ENCODE measurements at places on chromosomes 3 and 15.

DNA sequence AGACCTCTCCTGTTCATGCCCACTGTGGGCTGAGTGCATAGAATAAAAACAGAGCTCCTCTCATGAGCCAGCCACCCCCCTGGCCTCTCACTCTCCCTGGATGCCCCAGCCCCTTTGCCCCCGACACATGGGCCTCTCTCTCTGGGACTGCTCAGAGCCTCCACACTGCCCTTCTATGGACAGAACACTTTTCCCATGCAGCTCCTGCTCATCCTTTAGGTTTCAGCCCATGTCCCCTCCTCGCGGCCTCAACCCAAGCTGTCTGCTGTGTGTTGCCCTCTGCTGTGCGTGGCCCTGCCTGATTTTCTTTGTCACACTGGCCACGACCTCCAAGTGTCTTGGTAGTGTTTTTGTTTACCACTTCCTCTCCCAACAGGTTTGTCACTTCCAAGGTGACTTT is 20.7 kb upstream of the PRR23E start:
- DNase-seq = no peak

DNA sequence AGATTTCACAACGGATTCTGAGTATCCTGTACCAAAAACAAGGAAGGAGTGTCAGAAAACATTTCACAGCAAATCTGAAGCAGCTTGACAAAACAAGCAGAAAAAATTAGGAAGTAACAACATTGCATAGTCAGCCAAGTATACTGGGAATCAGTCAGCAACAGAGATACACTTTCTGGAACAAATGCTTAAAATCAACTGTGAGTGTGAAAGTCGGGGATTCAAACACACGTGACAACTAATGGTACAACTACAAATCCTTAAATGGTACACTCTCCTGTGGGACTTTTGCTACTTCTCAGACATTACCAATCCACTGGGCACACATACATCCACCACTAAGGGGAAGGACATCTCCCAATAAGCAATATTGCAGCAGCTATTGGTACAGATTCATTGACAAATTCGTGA is 296.6 kb upstream of the MME start:
- DNase-seq = no peak

GRCh38 chr3:106728315-106729098 is 648.7 kb upstream of the CCDC54 start:
- peak; percentile 100 for DNase-seq

- peak; percentile 30 for DNase-seq
Measured at GRCh38 chr3:140530603-140531002, 147.3 kb upstream of the TRIM42 start.

DNA sequence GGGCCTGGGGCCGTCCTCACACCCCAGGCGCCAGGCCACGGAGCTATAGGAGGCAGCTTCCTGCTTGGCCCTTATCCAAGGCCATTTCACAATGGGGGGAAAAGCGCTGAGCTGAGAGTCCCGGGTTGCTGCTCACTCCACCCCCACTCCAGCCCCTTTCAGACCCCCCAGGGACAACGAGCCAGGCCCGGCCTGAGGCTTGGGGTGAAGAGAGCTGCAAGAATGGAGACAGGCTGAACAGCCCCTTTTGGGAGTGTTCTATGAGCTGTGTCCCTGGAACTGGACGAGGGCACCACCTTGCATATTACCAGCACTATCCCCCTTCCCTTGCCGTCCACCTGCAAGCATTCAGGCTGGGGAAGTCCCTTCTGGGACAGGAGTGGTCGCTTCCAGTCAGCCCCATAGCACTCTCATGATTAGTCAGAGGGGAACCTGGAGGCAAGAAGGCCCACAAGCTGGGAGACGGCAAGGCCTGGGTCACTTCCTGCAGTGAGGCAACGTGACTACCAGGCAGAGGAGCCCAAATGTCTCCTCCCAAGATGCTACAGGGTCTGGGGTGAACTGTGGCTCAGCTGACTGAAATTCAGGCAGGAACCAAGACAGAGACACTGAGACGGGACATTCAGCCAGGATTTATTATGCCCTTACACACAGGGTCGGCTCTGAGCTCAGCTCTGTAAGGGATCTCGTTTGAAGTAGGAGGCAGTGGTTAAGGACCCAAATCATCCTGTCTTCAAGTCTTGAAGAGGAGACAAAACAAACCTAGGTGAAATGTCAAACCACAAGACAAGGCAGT is 8.6 kb upstream of the SRP14 start:
- DNase-seq = peak; percentile 80

GRCh38 chr3:31178467-31178866 is 284.0 kb upstream of the GADL1 start:
- DNase-seq = no peak

DNA sequence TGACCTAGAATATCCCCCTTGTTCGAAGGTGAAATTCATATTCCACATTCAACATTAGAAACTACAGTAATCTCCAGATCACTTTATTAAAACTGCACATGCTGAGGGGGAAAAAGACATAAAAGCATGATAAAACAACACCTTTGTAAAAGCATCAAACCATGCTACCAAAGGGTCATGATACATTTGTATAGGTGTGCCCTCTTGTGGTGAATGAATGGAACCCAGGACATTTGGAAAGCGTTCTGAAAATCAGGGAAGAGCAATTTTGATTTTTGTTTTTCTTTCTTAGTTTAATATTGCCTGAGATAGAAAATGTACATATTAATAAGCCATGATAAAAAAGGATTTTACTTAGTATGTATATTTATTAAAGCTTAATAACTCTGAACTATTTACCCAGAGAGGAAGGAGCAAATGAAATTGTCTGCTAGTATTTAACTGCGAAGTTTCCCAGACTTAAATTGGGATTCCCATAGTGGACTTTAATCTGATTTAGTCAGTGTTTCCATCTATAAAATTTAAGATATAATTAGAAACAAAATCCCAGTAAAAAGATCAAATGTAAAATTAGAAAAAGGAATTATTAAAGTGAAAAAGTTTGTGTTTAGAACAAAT is 105.8 kb upstream of the ARL6 start:
- peak; percentile 13 for DNase-seq

DNA sequence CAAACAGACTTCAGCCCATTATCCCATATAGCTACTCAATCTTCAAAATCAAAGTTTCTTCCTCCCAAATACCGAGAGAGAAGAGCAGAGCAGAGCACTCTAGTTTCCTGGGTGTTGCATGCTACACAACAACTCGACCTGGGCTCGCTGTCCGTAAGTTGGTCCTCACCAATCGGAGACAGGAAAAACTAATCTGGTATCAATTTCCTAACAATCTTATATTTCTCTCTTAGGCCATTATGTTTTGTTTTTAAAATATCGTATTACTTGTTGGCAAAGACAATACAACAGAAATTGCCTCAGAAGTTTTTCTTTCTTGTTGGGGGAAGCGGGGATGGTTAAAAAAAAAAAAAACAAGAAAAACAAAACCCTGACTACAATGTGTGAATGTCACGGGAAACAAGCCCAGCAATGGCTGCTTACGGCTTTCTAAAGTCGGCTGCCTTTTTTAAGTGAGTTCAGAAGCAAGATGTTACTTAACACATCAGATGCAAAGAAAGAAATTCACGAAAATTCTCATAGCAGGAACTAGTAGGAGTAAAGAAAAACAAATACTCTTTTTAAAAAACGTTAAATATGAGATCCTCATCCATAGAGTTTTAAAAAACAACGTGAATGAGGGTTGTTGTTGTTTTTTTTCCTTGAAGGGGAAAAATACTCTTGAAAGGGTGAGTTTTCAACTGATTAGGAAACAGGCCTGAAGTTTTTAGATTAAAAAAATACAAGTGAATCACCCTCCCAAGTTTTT is 1.9 kb downstream of the VGLL4 start:
- peak; percentile 11 for DNase-seq

- DNase-seq = no peak
Measured at GRCh38 chr3:62833538-62833937, 41.7 kb downstream of the CADPS start.

GRCh38 chr3:44509393-44509921 is 32.0 kb upstream of the ZNF445 start:
- DNase-seq = no peak

GRCh38 chr3:140292170-140292569 is 357.2 kb downstream of the CLSTN2 start:
- DNase-seq = no peak

DNA sequence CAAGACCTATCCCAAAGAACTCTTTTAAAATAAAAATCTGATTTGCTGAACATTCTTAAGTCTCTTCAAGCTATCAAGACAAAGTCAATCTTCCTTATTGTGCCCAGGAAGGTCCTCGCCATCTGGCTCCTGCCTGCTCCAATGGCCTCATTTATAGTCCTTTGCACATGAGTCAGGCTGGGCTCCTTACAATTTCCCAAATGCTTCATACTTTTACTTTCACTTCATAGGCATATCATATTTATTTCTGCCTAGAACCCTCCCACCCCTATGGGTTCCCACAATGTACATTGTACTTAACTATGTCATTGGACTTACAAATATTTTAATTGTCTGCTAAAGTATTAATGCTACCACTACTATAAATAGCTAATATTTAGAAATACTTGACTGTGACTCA is 9.1 kb downstream of the THRB start:
- no peak for DNase-seq

DNA sequence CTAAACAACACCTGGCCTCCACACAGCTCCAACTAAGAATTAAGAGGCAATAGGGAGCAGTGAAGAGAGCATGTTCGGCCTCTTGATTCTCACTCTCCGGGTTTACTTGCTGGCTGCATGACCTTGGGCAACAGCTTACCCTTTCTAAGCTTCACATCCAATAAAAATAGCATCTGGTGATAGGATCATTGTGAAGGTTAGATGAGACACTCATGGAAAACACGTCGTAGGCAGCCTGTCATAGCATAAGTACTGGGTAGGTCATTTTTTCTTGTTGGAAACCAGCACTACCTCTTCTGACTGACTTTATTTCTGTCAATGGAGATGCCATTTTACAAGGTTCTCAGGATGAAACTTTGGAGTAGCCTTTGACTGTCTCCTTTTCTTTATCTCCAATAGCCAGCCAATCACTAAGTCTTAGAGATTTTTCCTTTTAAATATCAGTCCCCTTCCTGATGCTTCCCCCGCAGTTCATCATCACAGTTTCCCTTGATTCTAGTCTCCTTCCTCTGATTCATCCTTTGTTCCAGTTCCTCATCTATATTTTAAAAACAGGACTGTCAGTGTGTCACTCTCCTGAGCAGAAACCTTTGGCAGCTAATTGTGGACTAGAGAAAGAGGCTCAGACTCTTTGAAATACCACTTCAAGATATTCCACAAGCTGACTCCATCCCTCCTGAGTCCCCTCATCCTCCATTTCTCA is 271.5 kb downstream of the SLC9A9 start:
- no peak for DNase-seq

DNA sequence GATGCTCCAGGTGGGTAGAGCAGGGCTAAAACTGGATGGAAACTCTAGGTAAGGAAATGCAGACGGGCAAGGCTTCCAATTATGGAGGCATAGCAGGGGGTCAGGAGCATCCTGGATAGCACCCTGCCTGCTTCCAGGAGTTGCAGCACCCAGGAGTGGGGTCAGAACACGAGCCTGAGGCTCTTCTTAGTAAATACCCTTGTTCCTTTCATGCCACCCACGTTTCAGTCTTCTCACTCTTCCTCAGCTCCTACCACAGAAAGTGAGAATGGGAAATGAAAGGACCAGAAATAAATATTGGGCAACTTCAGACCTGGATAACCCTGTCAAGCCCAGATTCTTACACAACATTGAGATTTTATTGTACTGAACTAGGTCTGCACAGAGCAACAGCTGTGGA is 16.4 kb downstream of the CCR1 start:
- DNase-seq = no peak

GRCh38 chr15:41969851-41970431 is 2.4 kb downstream of the EHD4 start:
- peak; percentile 41 for DNase-seq

- peak; percentile 100 for DNase-seq
Measured at GRCh38 chr3:52670621-52671521, 14.8 kb downstream of the PBRM1 start.

DNA sequence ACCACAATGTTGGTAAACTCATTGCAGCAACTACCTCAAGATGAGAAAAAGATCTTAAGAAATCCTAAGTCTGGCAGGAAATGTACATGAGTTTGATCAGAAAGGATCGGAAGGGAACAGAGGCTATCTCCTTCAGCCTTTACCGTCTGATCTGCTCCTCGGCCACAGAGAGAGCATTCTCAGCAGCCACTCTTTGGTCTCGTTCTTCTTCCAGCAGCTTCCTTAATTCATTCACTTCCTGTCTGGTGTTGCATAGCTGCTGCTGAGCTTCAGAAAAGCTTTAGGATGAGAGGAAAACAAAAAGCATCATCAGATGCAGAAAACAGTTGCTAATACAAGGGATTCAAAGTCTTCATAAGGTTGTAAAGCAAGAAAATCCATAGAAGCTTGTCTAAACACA is 6.6 kb upstream of the HCLS1 start:
- DNase-seq = no peak

DNA sequence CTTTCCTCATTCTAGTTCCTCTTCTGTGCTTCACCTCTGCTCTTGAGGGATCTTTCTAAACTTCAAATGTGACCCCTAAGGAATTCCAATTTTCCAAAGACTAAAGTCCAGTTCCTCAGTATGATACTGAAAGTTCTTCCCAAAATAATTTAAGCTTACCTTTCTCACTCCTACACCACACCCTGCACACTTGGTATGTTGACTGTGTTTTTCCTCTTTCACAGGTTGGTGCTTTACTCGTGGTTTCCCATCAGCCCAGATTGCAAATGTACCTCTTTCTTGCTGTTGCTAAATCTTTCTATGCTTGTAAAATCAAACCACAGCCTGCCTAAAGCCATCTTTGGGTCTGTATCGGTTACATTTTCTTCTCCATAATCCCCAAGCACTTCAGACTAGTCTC is 30.5 kb upstream of the CLDN16 start:
- no peak for DNase-seq

DNA sequence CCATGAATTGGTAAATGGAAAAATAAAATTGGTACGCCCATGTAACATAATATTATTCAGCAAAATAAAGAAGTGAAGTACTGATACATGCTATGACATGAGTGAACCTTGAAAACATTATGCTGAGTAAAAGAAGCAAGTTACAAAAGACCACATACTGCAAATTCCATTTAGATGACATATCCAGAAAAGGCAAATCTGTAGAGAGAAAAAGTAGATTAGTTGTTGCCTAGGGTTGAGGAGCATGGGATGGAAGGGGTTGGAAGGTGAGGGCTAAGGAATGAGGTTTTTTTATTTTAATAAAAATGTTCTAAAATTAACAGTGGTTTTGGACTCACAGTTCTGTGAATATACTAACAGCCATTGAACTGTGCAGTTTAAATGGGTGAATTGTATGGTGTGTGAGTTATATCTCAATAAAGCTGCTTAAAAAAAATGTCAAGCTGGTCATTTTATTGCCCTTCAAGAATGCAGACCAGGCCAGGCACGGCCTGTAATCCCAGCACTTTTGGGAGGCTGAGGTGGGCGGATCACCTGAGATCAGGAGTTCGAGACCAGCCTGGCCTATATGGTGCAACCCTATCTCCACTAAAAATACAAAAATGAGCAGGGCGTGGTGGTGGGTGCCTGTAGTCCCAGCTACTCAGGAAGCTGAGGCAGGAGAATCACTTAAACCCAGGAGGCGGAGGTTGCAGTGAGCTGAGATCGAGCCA is 8.1 kb upstream of the DLG1 start:
- peak; percentile 97 for DNase-seq

DNA sequence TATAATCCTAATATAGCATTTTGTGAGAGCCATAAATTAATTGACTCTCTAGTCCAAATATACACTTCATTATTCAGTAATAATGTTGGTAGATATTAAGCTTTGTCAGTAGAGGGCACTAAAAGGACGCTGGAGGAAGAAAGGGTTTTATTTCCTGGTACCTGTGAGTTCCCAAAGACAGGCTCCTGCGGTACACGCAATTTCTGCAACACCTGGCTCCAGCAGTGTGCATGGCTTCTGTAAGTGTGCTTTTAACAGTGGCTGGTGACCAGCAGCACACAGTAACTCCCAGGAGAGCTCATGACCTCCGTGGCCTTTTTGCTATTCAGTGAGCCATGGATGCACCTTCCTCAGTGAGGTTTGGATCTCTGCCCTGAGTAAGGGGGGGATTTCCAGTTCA is 338.3 kb upstream of the ZNF385D start:
- peak; percentile 16 for DNase-seq

Data from RCC 7860 (cell line).